ENCODE measurements at places on chromosomes 7 and 10. TPM values are rescaled to one million over a fixed set of nuclear protein-coding genes. Genes with fewer than 3 reads are reported as not detected.

TAS2R41 gene
- not detected for polyA plus RNA-seq

TAS2R39 gene
- not detected for polyA plus RNA-seq

LIPM gene
- not detected for polyA plus RNA-seq

LRRC18 gene
- polyA plus RNA-seq, result not detected

CDK14 gene
- polyA plus RNA-seq, result 21.9 TPM

Measured in muscle of arm (tissue), 14 donors.